NCI-H1930 (cell line): ENCODE measurements at places on chromosomes 13 and 19.
A peak's percentile ranks its signal among the peaks of the same experiment; 100 is the strongest.

DNA sequence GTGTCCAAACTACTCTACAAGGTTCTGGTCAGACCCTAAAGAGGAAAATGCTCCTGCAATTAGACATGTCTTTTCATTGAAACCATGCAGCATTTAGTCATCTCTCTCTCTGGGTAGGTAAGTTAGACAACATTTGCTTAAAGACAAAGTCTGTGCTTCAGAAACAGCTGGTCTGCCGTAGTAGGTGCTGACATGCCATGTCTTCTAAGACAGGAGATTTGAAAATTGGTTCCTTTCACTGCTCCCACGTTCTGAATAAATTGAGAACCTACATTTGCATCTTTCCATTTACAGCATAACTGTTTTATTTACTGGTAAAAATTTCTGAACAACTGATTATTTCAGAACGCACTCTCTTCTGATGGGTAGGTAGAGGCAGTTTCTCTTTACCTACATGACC is 494.0 kb downstream of the EFNB2 start:
- DNase-seq = no peak

DNA sequence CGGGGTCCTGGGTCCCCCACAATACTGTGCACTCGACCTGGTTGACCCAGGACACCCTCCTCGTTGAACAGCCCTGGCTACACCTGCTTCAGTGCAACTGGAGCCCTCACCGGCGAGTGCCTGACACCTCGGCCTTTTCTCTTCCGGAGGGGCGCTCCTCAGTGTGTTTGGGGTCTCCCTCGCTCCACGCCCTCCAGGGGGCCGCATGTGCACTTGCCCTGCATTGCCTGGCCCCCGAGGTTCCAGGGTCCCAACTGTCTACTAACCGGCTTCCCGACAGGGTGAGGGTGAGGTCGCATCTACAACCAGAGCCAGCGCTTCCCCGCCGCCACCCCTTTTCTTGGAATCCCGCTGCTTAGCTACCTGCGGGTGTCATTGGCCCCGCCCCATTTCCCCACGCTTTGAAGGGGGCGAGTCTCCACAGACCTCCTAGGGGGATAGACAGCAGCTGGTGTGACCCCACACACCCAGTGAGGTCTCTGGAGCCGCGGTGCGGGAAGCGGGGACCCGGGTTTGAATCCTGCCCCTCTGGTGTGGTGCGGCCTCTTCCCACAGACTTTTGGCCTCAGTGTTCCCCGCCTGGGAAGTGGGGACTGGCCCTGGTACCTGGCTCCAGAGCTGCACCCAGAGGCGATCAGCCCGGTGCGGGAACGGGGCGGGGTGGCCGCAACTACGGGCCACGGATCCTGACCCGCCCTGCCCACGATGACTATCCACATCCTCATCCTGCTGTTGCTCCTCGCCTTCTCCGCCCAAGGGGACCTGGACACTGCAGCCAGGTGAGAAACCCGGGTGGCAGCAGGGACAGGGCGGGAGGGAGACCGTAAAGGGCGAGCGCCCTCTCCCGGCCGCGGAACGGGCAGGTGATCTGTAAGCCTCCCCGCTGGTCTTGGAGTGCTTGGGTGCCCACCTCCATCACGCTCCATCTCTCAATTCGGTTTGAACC is at the start of gene ADM5:
TSS of gene ADM5 (plus strand) at position 462 of the 946 bp plus-strand sequence. CDS start at position 706, 244 bp downstream.
- peak; percentile 78 for DNase-seq

DNA sequence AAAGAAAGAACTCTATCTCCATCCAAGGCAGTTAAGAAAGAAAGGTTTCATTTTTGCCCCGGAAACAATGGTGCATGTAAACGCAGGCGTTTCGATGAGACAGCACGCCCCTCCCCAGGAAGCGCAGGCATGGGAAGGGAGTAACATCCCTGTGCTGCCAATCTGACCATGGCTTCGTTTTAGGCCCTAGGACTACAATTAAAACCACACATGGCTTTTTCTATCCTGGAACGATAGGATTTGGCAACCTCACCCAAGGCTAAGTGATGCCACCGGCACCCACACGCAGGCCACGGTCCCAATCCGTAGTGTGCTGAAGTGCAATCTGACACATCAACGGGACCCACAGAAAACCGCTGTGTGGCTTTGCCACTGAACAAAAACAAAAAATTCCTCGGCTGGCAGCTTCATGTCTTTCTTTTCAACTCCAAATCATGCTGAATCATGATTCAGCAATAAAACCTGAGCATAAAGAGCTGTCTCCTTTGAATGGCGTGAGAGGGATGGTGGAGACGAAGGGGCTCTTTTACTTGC is 24.2 kb downstream of the RANBP3 start:
- no peak for DNase-seq

DNA sequence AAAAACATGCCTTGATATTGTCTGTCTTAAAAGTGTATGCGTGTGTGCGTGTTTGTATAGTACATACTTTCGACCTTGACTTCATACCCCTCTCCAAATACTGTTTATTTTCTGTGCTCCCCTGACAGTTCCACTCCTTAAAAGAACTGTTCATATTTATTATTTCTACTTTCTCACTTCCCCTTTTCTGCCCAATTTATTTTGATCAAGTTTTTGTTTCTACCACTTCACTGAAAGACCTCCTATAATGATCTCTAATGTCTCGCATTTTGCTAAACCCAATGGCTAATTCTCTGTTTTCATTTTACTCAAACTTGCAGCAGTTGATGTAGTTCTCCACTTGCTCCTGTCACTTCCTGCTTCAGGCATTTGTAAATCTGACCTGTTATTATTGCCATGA is 426.1 kb upstream of the KLF12 start:
- no peak for DNase-seq

DNA sequence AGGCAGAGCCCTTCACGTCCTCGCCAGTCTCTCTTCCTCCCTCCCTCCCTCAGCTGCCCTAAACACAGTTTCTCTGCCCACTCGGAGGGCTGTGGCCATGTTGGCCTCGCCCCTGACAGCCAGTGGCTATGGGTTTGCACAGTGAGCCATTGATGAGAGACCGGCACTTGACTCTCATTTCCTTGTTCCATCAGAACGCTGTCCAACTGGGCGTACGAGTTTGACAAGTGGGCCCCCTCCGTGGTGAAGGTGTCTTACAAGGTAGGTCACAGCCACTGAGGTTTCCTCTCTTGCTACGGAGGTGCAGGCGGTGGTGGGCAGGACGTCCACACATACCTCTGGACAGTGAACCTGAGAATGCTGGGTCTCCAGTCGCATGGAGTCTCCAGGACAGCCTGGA is 57.9 kb downstream of the SMARCA4 start:
- DNase-seq = no peak

GRCh38 chr13:99657848-99658260 is 156.6 kb downstream of the TM9SF2 start:
- no peak for DNase-seq

- DNase-seq = no peak
These were observed 1.5 kb downstream of the CERS1 start for GRCh38 chr19:18894254-18895037.

GRCh38 chr19:3575260-3575741 is 2.6 kb downstream of the HMG20B start:
- no peak for DNase-seq
